ENCODE measurements at places on chromosomes 6 and 20.

DNA sequence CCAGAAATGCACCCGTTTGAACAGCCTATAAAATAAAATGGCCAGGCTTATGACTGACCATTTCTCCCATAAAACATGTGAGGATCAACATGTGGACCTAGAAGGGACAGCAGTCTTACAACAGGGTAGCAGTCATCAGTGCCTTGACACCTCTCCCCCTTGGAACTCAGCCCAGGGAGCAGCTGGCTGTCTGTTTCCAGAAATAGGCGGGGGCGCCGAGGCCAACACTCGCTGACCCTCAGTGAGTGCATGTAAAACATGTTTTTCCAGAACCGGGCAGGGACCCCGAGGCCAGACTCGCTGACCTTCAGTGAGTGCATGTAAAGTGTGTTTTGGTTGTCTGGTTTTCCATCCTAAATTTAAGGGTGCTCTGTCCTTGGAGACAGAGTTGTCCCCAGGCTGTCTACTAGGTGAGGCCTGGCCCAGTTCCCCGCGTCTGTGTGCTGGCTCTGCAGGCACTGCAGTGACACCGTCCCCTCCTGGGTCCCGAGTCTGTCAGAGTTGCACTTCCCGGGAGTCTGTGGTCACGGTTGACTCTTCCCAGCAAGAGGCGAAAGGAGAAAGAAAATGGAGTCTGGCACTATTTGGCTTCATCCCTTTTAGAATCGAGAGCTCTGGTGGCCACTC lies 19.8 kb upstream of the ADRM1 start:
- no peak for DNase-seq

GRCh38 chr20:19524691-19525090 lies 233.4 kb upstream of the RIN2 start:
- DNase-seq = no peak

DNA sequence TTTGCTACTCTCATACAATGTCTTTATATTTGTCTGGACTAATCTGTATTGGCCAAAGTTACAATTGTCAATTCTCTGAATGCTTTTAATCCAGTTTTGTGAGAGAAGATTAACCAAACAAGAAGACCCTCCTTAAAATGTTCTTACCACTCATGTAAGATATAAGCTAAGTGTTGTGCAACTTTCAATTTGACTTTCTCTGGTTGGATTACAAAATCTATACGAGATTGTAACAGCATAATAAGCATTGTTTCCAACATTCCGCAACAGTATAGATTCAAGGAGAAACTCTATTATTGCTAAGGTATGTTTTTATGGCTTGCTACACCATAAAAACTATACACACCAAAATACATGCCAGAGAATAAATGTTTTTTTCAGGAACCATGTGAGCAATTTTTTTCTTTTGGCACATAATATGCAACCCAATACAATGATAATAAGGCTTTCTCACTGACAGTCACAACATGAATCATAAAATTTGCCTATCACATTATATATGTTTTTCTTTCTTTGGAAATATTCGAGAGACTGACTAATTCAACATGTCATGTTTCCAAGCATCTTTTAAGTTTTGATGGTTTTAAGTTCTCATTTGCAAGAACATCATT lies 12.2 kb upstream of the TRPC4AP start:
- no peak for DNase-seq

DNA sequence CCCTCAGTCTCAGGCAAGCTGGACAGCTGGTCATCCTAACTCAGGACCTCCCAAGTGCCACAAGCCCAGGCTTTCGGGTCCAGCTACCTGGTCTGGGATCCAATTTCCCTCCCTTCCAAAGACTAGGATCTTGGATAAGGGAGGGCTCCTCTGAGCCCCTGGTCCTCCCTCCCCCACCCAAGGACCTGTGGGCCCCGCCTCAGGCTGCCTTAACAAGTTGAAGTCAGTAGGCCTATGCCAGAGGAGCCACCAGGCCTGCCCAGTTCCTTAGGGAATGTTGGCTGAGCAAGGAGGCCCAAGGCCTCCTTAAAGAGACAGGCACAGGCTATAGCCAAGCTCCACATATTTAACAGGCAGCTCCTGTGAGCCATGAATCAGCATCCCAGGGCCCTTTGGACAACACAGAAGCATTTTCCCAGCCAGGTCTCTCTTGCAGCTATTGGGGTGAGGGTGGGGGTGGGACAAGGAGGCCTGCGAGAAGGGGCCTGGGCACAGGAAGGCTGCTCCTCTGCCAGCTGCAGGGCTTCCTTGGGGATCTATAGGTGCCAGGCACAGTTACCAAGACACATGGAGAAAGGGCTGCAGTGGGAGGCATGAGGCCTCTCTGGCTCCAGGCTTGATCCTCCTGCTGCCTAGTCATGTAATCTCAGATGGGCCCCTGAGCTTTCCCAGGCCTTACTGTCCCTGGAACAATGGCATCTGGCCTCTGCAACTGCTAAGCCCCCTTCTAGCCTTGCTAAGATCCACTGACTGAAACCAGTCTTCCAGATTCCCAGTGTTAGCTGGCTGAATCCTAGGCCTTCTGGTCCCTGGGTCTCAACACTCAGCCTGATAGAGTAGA lies 27.4 kb upstream of the NOL4L start:
- no peak for DNase-seq

GRCh38 chr20:51906049-51906448 lies 103.7 kb upstream of the SALL4 start:
- DNase-seq = no peak

DNA sequence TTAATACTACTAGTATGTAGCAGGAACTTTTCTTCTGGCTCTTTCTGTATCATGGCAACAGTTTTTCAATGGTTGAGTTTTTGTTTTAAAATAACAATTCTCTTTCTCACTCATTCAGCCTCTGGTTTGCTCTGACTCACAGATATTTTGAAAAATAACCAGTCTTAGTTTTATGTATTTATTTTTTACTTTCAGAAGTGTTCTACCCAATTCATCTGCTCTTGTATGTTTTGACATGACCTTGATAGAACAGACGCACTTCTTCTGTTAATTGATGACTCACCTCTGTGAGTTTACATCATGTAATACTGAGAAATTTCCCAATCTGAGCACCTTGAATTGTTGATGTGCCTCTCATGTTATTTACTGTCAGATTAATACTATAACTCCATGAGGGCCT lies 178.9 kb downstream of the SASH1 start:
- no peak for DNase-seq

- DNase-seq = no peak
Measured at GRCh38 chr20:50276119-50277063, 85.8 kb downstream of the CEBPB start.

DNA sequence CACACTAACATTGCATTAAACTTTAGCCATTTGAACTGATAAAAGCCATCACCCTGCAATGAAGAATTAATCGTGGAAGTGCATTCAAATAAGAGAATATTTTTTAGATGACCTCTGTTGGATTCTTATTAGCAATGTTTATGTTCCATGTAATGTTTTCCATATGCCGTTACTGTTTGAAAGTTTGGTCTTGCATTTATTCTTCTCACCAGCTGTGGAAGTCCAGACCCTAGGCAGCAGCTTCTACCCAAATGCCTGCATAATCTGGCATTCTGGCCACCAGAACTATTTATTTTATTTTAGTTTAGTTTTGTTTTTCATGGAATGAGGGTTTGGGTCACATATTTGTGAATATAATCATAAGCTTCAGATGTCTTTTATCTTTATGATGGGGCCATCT lies 140.4 kb downstream of the SAMD5 start:
- DNase-seq = no peak

GRCh38 chr20:15923030-15923776 lies 650.0 kb downstream of the KIF16B start:
- no peak for DNase-seq

DNA sequence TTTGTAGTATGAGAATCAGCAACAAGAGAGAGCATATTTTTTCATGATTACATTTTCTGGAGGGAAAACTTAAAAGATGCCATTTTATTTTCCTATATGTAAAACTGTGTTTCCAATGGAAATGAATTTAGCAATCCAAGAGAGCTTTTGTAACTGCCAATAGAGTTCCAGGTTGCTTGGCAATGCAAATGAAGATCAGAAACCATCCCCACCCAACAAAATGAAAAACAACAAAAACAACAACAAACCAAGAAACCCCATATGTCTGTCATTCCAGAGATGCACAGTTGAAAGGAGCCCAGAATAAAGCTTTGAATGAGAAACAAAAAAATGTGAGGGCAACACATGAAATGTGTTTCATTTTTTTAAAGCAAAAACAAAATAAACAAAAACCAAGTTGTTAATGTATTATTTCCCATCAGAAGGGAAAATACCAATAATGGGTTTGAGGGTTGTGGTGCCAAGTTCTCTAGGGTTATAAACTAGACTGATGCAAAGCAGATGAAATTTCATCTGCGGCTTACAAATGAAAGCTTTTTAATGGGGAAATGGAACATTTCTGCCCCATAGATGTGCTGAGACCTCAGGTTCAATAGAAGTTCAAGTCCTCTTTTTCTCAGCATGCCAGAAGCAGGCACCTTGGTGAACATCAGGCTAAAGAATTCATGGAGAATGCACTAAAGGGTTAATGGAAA lies 121.5 kb upstream of the MCHR2 start:
- no peak for DNase-seq

- DNase-seq = no peak
Measured at GRCh38 chr20:16607364-16608276, 34.4 kb upstream of the KIF16B start.

DNA sequence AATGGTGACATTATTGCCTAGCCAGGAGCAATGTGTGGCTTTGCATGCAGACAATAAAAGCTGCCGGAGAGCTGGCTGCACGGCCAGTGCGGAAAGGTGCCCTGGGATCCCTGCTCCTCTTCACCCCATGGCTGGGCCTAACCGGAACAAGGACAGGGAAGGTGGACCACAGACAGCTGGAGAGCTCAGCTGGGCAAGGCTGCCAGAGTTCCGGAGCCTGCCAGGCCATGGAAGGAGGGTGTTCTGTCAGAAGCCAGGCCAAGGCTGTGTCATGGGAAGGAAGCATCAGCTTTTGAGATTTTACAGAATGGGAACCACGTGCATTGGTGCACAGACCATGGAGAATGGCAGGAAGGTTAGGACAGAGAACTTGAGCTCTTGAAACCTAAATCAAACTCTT lies 25.0 kb downstream of the MAP1LC3A start:
- peak; percentile 27 for DNase-seq

GRCh38 chr6:33962246-33963027 lies 158.6 kb upstream of the MLN start:
- peak; percentile 85 for DNase-seq

GRCh38 chr20:16761305-16761829 lies 13.2 kb downstream of the OTOR start:
- peak; percentile 81 for DNase-seq

GRCh38 chr6:39321761-39322160 lies 741 bp downstream of the KCNK16 start:
- DNase-seq = no peak

- no peak for DNase-seq
Measured at GRCh38 chr6:50845499-50846143, 26.9 kb downstream of the TFAP2B start.

DNA sequence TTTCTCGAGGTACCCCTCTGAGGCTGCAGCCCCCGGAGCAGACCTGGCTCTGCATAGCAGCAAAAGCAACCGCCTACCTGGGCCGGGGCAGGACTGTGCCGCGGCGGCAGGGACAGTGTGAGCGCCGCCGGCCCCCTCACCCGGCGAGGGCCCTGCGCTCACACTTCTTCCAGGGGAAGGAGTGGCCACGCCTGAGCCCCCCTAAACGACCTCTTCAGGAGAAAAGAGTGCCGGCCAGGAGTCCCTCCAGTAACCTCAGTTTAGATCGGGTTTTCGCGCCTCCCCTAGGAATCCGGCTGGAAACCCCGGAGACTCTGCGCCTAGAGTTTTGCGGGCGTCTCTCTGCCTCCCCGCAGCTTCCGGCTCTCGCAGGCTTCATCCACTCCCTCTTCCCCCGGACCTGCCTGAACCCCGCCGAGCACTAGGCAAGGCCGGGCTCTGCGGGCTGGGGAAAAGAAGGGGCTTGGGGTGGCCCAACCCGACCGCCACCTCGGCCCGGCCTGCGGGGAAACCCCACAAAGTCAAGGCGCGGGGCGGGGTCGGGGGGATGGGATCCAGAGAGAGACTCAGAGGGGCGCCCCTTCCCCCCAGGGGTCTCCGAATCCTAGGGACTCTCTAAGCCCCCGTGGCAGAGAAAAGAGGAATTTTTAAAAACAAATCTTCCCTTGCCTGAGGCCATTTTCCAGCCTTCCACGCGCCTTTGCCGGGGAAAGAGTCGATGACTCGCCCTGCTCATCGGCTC lies 558 bp downstream of the LINC00237 start:
- DNase-seq = no peak

DNA sequence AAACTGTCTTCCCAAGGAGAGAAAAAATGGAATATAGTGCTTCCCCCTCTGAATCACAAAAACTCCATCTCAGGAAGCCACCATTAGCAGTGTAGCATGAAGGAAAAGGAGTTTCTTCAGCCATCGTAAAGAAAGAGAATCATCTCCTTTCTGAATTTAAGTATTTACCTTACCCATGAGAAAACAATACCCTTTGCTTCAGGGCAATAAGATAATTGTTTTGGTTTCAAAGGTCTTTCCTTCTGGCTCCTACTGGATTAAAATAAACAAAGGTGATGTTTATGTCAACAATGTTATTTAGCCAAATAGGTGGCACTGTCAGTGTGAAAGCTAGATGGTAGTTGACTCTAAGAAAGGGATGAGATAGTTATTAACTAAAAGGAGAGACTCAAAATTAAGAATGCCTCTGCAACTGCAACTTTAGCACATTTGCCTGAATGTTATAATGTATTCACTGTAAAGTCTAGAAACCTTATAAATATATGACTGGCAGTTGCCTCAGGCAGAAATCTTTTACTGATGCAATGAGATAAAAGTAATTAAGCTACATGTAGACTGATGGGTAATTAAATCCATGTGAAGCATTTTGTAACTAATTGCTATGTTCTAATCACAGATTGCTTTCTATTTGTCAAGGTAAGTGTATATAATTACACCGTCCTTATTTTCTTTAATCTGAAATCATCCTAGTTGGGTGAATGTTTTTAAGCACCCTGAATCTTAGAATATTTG lies 399.0 kb downstream of the CDKAL1 start:
- no peak for DNase-seq

GRCh38 chr6:37632291-37632690 lies 65.4 kb downstream of the MDGA1 start:
- no peak for DNase-seq

GRCh38 chr6:160218810-160219209 lies 39.8 kb downstream of the SLC22A2 start:
- DNase-seq = no peak
